ENCODE measurements at places on chromosomes 6 and 20.
A peak's percentile ranks its signal among the peaks of the same experiment; 100 is the strongest.

- DNase-seq, result peak; percentile 77
Observed at GRCh38 chr20:10673842-10674683, at the start of gene JAG1. JAG1 (minus strand) TSS chr20:10673999; CDS start chr20:10673530, 469 bp downstream.

- DNase-seq, result peak; percentile 74
Observed at GRCh38 chr20:51372176-51372803, 170.2 kb downstream of the NFATC2 start.

GRCh38 chr6:139303185-139303584 is 11.4 kb upstream of the TXLNB start:
- no peak for DNase-seq

DNA sequence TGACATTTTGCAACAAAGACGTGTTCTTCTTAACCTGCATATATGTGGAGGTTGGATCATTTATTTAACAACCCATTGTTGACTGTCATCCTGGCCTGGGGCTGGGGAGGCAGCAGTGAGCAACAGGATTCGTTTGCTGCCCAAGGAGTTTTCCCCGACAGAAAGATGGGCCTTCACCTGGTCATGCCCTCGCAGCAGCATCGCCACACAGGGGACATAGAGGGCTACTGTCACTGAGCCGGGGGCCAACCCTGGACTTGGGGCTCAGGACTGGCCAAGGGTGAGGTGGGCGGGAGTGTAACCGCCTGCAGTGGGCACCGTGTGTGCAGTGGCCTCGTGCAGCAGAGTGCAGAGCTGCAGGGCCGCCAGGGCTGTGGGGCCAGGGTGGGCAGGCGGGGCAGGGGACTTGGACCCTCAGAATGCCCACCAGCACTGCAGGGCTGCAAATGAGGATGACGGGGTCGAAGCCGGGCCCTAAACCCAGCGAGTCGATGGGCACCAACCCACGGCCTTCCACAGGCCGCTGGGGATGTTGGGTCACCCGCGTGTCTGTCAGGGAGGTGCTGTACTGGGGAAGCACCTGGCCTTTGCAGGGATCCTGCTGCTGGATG is 11.8 kb downstream of the DUSP22 start:
- no peak for DNase-seq

GRCh38 chr20:46631874-46632446 is 19.3 kb downstream of the SLC13A3 start:
- DNase-seq, result no peak

- DNase-seq, result no peak
Observed at GRCh38 chr6:96836631-96837080, 621 bp downstream of the GPR63 start.

- DNase-seq, result no peak
Observed at GRCh38 chr6:44556046-44556445, 168.5 kb downstream of the CDC5L start.
